ENCODE measurements at places on chromosomes 12 and 14.

- ATAC-seq: no peak
Observed at GRCh38 chr14:21875791-21876190, 202.2 kb upstream of the OR4E1 start.

DNA sequence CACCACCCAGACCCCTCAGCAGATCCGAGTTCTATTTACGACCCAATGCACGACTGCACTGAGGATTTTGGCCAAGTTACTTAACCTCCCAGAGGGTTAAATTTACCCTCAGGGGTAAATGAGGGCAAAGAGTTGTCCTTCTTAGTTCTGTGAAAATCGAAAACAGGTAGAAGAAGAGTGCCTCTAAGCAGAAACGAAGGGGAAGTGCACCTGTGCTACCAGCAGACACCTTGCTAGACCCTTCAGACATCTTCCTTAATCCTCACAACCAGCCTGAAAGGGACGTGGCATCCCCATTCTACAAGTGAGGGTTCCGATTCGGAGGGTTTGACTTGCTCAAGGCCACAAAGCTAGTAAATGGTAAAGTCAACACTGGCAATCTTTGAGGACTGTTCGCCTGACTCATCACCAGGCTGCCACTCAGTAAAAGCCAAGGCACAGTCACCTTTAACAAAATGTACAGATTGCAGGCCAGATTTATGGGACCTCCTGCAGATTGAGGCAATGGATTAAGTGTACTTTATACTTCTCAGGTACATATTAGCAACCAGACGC is 1.6 kb downstream of the GSG1 start:
- ATAC-seq: peak; percentile 9

DNA sequence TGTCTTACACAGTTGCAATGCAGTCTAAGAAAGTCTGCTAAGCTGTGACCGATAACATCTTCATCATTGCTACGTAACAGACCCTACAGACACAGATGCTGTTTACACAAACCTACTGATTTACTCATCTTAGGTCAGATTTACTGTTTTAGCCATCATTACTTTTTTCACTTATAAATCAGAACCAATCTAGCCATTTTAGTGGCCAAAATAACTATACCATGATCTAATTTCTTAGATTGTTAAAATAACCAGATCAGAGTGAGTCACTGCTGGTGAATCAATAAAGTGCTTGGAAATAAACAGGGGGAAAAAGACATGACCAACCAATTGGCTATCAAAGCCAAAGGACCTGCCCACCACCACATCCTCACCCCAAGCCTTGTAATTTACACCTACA is 57.0 kb upstream of the FOXN3 start:
- ATAC-seq: no peak

DNA sequence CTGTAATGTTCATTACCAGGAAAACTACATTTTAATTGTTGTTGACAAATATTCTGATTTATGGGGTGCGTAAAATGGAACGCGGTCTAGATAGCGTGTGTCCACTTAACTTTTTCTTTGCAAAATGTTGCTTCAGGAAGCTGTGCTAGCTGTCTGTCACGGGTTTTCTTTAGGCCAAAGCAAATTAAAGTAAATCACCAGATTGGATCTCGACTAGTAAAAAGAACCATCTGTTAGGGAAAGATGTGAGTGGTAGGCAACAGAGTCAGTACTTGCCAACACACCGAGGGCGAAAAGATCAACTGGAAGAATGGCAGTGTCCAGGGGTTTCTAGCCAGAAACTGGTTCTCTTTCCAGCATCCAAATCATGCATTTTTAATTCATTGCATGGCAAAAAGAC is 404.9 kb upstream of the TMPO start:
- no peak for ATAC-seq

GRCh38 chr12:94566345-94566744 is 84.0 kb downstream of the TMCC3 start:
- ATAC-seq: no peak

- no peak for ATAC-seq
Observed at GRCh38 chr12:98686603-98687002, 41.5 kb downstream of the APAF1 start.

GRCh38 chr12:8052679-8053078 is 13.5 kb downstream of the C3AR1 start:
- no peak for ATAC-seq

GRCh38 chr12:114812858-114813761 is 129.1 kb upstream of the TBX3 start:
- no peak for ATAC-seq

DNA sequence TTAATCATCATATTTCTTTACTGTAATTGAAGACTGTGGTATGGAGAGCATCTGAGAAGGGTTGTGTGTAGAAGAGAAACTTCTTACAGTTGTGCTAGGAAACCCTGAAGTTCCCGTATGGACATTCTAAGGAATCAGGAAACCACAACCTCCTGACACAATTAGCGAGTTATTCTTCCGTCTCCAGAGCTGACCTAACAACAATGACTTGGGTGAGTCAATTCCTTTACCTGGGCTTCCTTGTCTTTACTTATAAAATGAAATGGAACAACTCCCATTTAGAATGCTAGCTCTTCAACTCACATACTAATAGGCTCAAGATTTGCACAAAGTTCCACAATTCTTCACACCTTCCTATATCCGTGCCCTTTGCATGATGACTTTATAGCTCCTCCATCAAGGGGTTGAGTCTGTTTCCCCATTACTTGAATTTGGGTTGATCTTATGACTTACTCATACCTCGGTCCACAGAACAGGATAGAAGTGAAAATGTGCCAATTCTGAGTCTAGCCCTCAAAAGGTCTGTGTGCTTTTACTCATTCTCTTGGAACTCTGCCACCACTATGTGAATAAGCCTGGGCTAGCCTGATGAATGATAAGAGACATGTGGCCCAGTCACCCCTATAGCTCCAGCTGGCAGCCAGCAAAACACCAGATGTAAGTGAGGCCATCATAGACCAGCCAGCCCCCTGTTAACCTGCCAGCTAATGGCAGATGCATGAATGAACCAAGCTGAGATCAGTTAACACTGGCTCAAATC is 459.4 kb downstream of the ETNK1 start:
- no peak for ATAC-seq

DNA sequence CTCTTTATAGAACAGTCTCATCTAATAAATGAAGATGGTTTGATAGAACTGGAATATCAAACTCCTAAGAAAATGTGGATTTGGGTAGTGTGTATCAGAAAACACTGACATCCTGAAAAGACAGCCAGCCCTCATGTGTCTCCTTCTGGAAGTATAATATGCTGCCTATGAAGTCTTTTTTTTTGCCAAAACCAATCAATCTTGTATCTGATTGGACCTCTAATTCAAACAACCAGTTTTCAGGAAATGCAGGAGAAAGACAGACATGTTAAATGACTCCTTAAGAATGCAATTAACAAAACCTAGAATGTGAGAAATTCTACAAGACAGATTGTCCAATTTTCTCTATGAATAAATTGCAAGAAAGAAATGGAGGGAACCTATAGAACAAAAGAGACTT is 34.3 kb downstream of the MYO1H start:
- no peak for ATAC-seq

DNA sequence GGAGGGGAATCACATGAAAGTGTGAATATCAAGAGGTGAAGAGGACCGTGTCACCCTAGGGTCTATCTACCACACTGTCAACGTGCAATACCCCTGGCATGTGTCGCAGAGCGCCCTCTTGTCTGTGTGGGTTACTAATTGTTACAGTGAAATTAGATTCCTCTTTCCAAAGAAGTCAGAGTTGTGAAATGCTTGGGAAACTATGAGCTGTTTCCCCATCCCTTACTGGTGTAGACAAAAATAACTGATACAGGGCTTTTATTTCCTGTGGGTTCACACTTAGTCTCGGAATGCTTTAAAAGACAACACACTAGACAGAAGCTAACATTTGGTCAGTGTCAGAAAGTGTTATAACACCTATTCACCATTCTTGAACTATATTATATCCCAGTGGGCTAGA is 597.3 kb downstream of the NRXN3 start:
- ATAC-seq: no peak

GRCh38 chr12:21809100-21809499 is 34.6 kb upstream of the KCNJ8 start:
- ATAC-seq: no peak

DNA sequence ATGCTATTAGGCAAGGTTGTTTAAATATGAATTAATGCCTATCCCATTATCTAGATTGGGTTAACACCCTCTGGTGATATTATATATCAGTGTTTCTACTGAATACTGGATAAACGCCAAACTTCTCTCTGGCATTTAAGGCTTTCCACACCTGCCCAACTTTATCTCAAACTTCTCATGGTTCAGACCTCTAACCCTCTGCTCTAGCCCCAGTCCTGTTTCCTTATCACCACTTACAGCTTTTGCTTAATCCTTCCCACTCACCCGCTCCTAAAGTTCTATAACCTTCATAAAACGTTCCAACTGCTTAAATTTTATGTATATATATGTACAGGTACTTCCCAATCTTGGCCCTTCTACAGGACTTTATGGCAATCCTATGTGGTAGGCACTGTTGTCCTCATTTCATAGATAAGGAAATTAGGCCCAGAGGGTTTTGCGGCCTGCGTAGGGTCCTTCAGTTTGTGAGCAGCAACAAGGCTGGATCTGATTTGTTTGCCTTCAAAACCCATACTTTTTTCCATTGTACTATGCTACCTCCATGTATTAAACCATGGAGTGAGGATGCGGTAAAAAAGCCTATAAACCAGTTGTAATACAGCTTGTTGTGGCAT is 1.2 kb downstream of the LPCAT3 start:
- no peak for ATAC-seq

- peak; percentile 87 for ATAC-seq
Observed at GRCh38 chr12:54201001-54201794, 12.4 kb upstream of the SMUG1 start.

- no peak for ATAC-seq
Observed at GRCh38 chr12:49951411-49952240, 1.1 kb downstream of the AQP2 start.

DNA sequence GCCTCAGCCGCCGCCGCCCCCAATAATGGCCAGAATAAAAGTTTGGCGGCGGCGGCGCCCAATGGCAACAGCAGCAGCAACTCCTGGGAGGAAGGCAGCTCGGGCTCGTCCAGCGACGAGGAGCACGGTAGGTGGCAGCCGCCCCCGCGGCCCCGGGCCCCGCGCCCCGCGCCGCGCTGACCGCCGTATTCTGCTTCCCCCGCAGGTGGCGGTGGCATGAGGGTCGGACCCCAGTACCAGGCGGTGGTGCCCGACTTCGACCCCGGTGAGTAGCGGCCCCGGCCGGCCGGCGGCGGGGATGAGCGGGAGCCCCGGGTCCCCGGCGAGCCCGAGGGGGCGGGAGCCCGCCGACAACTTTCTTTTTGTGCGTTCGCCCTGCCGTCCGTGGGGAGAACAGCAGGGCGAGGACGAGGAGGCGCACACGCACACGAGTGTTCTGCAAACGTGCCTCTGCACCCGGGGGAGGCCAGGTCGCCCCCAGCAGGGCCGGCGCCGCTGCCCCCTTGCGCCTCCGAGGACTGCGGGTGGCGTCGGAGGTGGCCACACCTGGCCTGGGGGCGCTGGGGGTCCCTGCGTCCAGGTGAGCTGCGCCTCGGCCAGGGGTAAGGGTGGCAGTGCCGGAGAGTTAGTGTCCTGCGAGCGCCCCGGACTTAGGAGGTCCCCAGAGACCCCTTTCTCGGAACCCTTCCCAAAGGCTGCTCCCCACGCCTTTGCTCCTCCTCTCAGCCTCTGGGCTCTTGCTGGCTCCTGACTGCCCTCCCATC is 794 bp downstream of the RCOR1 start:
- ATAC-seq: peak; percentile 8

- ATAC-seq: no peak
Observed at GRCh38 chr14:84646786-84647500, 883.0 kb upstream of the FLRT2 start.

DNA sequence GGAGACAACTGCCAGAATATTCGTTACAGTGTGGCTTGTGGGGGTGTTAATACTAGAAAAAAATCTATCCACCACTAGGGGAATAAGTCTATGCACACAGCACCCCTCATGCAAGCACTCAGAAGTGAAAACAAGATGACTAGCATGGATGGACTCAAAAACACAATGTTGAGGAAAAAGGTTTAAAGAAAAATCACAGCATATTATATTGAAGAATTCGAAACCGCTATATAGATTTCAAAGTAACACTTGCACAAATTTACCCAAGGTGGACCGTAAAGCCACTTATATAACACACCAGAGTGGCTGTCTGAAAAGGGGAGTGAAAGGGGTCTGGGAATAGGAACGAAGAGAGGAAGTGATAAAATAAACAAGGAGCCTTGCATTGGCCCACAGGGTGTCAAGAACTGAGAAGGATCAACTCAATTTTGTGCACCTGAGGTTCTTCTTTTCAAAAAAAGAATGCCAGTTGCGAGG is 544 bp downstream of the ABCD4 start:
- ATAC-seq: peak; percentile 67

DNA sequence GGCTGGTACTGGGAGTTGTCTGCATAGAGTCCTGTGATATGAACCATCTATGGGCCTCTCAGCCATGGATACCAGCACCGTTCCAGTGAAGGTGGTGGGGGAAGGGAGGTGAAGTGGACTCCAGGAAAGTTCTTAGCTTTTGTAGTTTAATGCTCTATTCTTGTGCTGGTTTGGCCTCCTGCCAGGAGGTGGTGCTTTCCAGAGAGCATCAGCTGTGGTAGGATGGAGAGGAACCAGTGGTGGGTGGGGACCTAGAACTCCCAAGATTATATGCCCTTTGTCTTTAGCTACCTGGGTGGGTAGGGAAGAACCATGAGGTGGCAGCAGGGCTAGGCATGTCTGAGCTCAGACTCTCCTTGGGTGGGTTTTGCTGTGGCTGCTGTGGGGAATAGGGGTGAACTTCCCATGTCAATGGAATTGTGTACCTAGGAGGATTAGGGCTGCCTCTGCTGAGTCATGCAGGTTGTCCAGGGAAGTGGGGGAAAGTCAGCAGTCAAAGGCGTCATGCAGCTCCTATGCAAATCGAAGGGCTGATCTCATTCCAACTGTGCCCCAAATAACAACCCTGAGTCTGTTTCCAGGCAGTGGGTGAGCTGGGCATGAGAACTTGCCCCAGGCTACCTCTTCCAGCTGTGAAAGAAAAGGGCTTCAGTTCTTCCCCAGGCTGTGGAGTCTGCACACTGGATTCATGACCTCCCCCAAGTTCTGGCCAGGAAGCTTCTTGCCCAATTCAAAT is 14.2 kb downstream of the GZMH start:
- no peak for ATAC-seq

- no peak for ATAC-seq
Observed at GRCh38 chr14:55350461-55350860, 61.2 kb downstream of the ATG14 start.

Measured in activated CD4-positive, CD25-positive, alpha-beta regulatory T cell treated with anti-CD3 and anti-CD28 coated beads, Interleukin-2, amount 50 U/mL, for 24 hours (primary cell).